Stimulated activated CD4-positive, alpha-beta T cell treated with anti-CD3 and anti-CD28 coated beads, Interleukin-12 subunit alpha, Interleukin-12 subunit beta, amount 100 ng/mL, for 24 hours (primary cell): ENCODE measurements at places on chromosomes 7 and 10.

GRCh38 chr10:132392811-132393694 lies 3.9 kb upstream of the PWWP2B start:
- DNase-seq, result no peak

GRCh38 chr10:62853710-62854109 lies 37.5 kb upstream of the EGR2 start:
- peak; percentile 52 for DNase-seq

GRCh38 chr7:18471476-18472160 lies 23.9 kb upstream of the HDAC9 start:
- no peak for DNase-seq

GRCh38 chr10:4704034-4704545 lies 121.9 kb upstream of the AKR1E2 start:
- DNase-seq, result no peak

DNA sequence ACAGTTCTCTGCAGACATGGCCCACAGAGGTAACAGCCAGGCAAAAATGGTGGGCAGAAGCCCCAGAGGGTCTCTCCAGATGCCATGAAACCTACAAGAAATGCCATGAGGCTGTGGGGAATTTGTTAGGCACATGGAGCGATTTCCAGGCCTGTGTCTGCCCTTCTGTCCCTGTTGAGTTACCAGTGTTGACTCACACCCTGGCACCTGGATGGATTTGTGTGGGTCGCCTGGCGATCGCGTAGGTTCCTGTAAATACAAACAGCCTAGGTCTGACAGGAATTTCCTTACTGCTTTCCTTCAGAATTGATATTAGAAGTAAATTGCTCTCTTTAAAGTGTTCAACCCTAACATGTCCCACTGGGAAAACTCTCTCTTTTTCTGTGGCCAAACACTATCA lies 164.9 kb upstream of the EEPD1 start:
- DNase-seq, result no peak

- DNase-seq, result no peak
Measured at GRCh38 chr7:147394329-147394728, 1196.2 kb upstream of the C7orf33 start.

DNA sequence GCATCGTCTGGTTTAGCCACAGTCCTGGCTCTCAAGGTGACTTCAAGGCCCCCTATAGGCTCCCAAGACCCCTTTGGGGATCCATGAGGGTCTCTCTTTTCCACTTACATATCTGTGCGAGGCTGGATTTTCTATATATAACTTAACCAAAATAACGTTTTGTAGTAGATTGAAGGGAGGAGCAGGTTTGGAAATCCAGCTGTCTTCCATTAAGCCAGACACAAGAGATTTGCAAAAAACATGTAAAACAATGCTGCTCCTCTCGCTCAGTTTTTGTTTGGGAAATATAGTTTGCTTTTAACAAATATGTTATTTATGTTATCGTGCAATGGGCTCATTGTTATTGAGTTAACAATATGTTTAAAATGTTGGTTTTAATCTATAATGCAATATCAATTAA lies 811.2 kb downstream of the TYW1 start:
- DNase-seq, result no peak

DNA sequence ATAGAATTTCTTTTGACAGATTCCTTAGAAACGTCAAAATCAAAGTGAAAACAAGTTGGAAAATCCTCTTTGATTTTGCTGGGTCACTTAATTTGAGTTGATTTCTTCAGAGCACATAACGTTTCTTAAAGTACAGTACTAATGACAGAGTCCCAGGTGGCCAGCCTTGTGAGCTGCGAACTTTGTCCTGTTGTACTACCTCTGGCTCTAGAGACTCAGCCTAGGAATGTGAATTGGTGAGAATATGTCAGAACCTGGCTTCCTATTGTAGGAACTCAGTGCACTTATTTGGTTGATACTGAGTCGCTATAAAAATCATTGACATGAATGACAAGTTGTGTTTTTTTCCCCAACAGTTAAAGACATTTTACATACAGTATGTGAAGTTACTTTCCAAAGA lies 20.2 kb downstream of the SDK1 start:
- no peak for DNase-seq

DNA sequence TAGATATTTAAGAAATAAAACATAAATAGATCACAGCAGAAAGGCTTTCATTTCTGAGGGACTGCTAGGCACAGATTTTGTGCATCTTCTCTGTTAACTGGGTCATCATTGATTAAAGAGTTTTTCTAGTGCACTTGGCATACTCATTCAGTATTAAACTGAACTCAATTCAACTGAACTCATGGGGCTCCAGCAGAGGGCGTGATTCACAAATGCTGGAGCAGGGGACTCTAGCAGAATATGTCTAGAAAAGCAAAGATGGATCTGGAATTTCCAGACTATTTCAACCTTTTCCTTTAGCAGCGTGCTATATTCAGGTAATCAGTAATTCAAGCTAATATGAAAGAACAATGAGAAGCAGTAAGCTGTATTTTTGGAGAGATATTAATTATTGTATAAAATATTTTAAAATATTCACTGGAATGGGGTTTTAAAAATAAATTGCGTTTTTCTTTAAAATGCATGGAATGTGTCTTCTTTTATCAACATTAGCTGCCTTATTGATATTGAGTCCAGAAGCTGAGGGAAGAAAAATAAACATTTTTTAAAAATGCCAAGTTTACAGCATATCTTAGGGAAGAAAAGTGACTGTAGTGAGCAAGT lies 296.8 kb upstream of the CACNA2D1 start:
- DNase-seq, result no peak

DNA sequence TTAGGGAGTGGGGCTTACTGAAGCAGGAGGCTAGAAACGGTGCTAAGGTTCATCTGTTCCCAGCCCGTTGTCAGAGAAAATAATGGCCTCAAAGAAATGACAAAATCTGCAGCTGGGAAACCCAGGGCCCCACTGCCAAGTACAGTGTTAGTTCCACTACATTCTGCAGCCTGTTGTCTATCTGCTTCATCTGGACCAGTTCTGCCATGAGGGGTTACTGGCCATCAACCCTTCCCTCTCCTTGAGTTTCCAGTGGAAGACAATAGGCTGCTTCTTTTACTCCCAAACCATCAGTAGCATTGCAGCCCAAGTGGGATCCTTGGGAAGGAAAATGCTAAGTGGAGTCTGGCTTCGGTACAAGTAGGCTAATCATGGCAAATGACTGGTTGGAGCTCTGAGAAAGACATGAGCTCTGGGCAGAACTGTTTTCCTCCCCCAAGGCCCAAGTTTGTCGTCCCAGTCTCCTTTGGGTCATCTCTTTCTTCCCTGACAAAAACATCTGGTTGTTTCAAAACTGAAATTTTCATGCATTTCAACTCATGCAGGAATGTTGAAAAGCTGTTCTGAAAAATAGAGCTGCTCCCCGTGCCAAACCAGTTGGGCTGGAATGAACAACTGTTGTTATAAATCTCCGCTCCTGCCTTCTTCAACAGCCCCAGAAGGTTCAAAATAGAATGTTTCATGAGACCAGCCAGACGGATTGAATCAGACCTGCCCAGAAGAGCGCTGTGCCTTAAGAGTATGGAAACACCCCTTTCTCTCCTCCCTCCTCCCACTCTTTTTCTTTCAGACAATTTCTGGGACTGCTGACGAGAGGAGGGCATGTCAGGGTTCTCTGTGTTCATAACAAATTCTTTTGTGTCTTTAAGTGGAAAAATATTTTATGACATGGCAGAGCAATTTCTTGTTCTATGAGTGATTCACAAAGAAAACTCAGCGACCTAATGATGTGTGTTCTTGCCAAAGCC lies 116.6 kb downstream of the RAB18 start:
- no peak for DNase-seq

- no peak for DNase-seq
Measured at GRCh38 chr7:5838761-5839500, 41.7 kb upstream of the OCM start.
